Suprapubic skin (tissue), 4 donors: ENCODE measurements at places on chromosomes 3 and 15.

- no peak for DNase-seq
Observed at GRCh38 chr3:57165641-57166040, 488 bp upstream of the IL17RD start.

GRCh38 chr3:188947401-188948280 lies 224.1 kb upstream of the TPRG1 start:
- peak; percentile 98 for DNase-seq

GRCh38 chr3:185280572-185281365 lies 26.9 kb upstream of the EHHADH start:
- no peak for DNase-seq

- no peak for DNase-seq
Observed at GRCh38 chr3:129164500-129164899, 3.6 kb upstream of the ISY1 start.

DNA sequence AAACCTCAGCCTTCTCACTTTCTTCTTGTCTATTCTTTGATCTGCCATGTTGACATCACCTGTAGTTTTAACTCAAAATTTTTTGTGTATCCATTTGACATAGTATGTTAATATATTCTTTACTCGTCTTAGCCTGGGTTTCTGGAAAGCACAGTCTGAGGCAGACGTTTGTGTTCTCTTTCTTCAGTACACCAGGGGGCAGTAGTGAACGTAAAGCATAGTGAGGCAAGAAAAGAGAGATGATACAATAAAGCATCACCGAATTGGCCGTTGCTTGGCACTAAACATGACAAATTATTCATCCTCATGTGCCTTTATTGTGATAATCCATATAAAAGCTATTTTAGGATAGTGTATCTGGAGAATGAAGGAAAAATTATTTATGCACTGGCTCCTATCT lies 141.0 kb upstream of the MYRIP start:
- no peak for DNase-seq

DNA sequence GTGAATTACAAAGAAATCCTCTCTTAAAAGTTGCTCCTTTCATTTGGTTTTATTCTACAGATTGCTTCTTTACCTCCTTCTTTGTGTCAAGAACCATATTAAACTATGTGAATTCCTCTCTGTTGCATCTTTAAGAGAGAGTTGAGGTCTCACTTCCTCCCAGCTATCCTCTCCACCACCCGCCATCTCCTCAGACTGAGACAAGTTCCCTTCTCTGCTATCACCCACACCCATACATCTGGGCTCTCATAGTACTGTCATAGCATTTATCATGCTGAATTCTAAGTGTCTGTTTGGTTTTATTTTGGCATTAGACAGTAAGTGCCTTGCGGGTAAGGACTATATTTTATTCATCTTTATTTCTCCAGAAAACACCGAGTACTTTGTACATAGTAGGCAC lies 54.2 kb downstream of the B3GALNT1 start:
- DNase-seq, result no peak

- DNase-seq, result no peak
Observed at GRCh38 chr3:20055842-20056241, 15.6 kb downstream of the KAT2B start.

- no peak for DNase-seq
Observed at GRCh38 chr3:54968546-54969172, 40.8 kb upstream of the LRTM1 start.

- DNase-seq, result no peak
Observed at GRCh38 chr3:98906230-98906629, 4.7 kb upstream of the DCBLD2 start.

DNA sequence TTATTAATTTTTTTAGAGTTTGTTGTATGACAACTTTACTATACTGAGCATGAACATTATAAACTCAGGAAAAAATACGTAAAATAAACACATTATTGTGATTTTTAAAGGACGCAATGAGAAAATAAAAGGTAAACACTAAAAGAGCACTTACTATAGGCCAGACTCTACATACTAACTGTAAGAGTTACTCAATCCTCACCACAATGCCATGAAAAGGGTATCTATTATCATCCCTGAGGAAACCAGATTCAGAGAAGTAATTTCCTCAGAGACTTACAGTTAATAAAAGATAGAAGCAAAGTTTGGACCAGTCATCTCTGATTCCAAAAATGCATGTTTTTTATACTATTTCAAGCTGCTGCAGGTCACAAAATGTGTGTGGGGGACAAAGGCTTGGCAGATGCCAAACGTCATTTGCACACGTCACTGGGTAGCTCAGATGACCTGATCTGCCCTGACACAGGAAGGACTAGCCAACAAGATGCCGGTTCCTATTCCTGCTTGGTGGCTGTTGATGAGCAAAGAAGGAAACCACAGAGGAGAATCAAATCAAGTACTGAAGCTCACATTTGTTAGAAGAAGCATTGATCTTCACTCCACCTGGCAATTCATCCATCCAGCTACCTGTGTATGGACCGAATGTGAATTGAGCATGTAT lies 42.3 kb downstream of the KLHL6 start:
- no peak for DNase-seq

GRCh38 chr3:43259626-43260025 lies 26.7 kb upstream of the SNRK start:
- DNase-seq, result no peak

- DNase-seq, result no peak
Observed at GRCh38 chr3:192772240-192772894, 45.0 kb upstream of the FGF12 start.

GRCh38 chr15:58361273-58361759 lies 70.5 kb upstream of the LIPC start:
- DNase-seq, result no peak

GRCh38 chr3:65597952-65598413 lies 440.7 kb downstream of the MAGI1 start:
- DNase-seq, result no peak

DNA sequence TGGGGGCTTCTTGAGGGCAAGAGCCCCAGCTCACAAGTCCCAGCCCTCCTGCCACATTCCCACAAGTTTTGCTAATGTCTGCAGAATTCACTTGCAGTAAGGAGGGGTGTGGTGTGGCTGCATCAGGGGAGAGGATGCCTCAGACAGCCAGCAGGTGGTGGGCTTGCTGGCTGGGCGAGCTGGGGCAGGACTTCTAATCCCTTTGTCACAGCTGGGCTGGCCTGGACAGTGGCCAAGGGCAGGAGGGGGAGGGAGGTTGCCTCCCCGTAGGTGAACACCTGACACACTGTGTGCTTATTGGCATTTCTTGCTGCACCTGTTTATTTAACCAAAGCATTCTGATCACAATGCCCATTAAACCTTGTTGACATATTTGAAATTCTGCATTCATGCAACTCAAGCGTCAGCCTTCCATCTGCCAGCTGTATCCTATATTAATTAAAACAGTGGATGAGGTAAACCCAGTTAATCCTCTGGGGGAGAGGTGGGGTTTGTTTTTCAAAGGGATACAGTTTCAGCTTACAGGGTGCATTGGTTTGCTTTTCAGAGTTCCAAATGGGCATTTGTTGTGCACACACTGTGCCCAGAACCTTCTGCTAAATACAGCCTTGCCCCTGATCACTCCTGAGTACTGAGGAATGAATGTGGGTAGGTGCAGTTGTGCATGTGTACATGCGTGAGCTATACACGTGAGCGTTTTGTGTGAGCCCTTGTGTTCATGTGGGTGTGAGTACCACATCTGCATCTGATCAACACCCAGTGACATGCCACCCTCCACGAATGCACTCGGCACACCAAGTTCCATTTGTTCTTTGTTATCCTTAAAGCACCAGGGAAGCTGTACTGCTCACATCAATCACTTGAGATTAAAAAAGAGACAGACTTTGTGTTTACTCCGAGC lies 268.7 kb downstream of the XXYLT1 start:
- DNase-seq, result peak; percentile 71

DNA sequence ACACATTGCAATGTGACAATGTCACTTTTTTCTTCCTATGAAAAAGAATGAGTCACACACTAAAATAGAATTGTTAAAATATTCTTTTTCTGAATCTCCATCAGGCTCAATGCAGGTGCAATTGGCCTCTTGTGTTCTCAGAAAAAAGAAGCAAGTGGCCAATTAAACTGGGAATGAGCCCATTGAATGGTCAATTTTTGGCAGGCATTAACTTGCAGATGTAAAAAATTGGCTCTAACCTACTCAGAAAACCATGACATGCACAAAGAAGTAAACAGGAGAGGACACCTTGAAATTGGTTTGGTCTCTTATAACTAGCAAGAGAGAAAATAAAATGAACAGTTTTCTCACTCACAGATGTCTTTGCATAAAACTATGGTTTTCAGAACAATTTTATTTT lies 820.8 kb downstream of the TBL1XR1 start:
- DNase-seq, result no peak

DNA sequence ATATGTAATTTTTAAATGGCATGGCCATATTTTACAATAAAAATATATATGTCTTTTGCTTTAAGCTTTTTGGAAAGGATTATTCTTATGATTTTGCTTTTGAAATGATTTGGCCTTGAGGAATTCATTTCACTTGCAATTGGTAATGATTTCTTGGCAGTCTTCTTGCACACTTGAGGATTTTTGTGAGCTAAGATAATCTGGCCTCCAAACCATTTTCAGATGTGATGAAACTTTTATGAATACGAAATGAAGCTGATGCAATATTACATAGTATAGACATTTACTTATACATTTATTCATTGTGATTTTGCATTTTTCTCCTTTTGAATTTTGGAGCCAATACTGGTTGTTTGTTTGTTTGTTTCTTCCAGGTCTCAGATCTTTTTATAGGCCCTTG lies 6.4 kb upstream of the SH2D7 start:
- DNase-seq, result no peak

DNA sequence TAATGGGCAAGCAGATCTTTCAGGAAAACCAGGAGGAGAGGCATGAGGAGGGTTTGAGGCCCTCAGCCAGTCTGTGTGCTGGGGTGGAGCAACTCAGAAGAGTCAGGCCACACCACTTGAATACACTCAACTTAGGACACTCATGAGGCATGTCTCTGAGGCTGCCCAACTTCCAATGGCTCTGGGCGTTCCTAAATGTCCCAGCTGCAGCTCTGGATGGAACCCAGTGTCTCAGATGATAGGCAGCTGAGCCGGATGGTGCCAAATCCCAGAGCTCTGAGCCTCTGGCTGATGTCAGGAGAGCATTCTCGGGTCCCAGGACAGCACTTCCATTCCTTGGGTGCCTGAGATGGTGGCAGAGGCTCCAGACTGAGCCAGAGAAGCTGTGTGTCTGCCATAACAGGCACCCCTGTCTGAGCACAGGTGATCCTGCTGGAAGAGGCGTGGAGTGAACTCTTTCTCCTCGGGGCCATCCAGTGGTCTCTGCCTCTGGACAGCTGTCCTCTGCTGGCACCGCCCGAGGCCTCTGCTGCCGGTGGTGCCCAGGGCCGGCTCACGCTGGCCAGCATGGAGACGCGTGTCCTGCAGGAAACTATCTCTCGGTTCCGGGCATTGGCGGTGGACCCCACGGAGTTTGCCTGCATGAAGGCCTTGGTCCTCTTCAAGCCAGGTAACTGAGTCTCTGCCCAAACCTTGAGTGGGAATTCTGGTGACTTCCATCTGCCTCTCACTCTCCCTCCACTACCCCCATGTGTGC lies 2.8 kb downstream of the NR2E3 start:
- no peak for DNase-seq

DNA sequence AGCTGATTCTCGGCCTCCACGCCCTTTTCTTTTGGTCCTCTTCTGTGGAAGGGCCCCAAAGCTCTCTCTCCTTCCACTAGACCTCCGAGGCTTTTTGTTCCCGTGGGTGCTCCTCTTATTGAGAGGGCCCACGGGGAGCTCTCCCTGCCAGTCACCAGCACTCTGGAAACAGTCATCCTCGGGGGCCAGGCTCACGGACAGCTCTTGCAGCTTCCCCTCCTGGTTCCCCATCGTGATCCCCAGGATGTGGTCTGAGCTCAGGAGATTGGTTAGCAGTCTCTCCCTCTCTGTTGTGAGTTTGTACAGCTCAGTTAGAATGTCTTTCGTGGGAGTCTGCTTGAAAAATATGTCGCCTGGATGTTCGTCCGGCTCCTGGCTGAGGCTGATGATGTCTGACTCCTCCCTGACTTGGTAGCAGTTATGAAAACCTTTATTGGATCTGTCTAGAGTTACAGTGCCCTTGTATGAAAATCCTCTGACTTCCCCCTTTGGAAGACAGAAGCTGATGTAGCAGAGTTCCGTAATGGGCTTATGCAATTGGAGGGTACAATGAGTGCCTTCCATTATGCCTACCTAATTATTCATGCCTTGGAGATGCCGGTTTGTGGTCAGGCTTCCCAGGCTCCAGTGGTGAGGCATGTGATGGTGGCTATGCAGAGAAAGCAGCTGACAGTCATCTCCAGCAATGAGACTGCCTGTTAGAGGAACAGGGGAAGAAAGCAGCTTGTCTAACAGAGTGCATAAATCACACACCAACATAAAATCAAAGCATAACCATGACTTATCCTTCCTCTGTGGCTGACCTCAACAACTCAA lies 40.0 kb downstream of the FMN1 start:
- DNase-seq, result no peak

DNA sequence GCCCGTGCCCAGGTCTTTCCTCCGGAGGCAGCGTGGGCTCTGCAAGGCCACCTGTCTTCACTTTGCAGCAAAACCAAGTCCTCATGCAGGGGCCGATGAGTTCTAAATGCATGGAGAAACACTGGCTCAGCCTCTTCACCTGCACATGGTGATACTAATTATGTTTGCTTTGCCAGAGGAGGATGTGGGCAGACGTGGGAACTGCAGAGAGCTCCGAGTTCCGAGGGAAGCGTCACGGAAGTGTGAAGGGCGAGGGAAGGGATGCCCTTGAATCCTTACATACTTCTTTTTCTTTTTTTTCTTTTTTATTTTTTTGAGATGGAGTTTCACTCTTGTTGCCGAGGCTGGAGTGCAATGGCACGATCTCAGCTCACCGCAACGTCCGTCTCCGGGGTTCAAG lies 74.8 kb downstream of the GABRG3 start:
- no peak for DNase-seq

GRCh38 chr15:70492240-70493177 lies 270.8 kb downstream of the UACA start:
- DNase-seq, result no peak

- DNase-seq, result no peak
Observed at GRCh38 chr3:193788189-193788991, 195.4 kb downstream of the OPA1 start.

- DNase-seq, result no peak
Observed at GRCh38 chr15:99073008-99073717, 31.7 kb upstream of the SYNM start.

DNA sequence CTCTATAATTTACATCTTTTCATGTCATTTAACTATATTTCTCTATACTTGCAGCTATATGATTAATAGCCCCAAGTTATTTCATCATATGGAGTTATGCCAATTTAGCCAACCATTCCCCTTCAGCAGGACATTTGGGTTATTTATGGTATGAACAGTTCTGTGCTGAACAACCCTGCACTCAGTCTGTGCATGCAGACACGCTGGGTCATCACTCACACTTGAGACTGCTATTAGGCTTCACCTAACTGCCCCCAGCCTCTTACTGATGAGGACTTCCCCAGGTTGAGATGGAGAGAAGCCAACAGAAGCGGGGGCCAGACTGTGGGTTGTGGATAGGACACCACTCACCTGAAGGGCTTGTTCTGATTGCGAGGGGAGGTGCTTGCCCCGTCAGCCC lies 7.3 kb downstream of the TADA3 start:
- DNase-seq, result no peak

GRCh38 chr15:66078196-66078928 lies 175.2 kb downstream of the MEGF11 start:
- no peak for DNase-seq
